Suppressor macrophage treated with lipopolysaccharide for 1 hour (primary cell): ENCODE measurements at places on chromosomes 5 and 9.
A peak's percentile ranks its signal among the peaks of the same experiment; 100 is the strongest.

GRCh38 chr5:88483964-88484672, 215.5 kb upstream of the TMEM161B start:
- no peak for DNase-seq

GRCh38 chr5:84403773-84404172, 19.1 kb upstream of the EDIL3 start:
- DNase-seq: no peak

GRCh38 chr9:113875459-113876150, 504 bp upstream of the ZNF618 start:
- DNase-seq: peak; percentile 40

DNA sequence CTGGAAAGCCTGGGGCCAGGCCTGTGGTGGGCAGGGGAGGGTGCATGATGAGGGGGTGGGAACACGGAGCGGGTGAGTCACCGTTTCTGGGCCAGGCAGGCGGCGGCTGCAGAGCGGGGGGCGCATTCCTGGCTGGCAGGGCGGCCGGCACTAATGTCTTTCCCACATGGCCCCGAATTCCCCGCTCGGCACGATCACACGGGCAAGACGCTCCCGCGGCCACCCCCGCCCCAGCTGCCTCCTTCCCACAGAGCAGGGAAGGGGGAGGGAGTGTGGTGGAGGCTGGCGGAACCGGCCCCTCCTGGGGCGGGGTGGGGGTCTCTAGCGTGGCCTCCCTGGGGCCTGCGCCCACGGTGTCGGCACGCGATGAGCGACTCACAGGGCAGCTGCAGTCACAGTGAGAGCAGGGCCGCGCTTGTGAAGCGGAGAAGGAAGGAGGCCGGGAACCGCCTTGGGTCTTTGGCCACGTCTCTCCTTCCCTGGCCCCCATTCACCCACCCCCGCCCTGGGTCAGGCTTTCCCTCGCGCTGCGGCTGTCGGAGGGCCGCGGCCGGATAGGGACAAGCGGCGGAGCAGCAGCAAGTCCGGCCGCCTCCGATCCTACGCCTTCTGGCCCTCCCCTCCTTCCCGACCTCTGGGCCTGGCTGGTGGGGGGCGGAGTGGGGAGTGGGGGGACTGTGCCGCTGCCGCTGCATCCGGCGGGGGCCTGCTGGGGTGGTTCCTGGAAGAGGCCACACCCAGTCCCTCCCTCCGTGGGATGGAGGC, 48.9 kb downstream of the CXXC5 start:
- peak; percentile 66 for DNase-seq

DNA sequence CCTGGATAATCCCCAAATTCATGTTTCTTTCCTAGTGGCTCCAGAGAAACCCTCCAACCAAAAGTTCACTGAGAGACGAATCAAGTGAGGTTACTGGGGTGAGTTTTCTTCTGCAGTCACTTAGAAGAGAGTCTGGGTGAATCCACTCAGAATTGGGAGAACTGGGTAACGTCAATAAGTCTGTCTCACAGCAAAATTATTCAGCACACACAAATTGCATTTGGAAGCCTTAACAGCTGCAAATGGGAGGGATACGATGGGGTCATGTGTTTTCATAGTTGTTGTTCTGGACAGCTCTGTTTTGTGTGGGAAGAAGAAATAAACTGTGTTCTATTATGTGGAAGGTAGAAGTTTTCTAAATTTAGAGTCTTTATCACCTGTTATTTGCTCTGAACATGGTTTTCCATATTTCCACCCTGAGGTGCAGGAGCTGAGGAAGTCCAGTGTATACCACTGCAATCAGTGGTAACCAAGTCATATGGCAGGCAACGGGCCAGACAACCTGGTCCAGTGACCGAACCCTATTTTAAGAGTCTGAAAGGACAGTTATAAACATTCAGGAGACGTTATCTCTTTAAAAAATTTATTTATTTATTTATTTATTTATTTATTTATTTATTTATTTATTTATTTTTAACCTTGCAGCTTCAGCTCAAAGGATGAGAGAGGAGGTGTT, 21.9 kb downstream of the MARCHF3 start:
- no peak for DNase-seq

DNA sequence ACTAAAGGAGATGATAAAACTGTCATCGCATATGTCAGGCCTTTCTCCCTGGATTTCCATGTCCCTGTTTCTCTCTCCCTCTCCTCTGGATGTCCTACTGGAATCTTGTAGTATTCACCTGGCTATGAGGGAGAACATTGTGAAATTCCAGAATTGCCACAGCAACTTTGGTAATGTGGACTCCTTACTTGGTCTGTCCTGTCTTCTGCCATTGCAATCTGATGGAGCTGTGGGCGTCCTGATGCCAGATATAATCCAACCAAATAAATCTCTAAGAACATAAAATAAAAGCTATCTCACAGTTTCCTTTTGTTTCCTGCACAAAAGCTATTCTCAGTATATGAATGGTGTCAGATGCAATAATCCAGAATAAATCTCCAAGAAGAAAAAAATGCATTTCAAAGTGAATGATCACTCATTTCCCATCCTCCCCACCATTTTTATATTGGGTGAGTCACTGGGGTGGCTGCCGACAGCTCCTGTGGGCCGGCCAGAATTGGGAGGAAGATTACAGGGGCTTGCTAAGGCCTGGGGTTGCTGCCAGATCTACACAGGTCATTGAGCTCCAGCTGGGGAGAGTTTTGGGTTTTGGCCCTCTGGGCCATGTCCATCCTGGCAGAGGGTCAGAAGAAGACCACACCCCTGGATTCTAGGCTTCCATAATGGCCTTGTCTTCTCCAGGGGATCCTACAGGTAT, 160.7 kb upstream of the PITX1 start:
- DNase-seq: no peak

DNA sequence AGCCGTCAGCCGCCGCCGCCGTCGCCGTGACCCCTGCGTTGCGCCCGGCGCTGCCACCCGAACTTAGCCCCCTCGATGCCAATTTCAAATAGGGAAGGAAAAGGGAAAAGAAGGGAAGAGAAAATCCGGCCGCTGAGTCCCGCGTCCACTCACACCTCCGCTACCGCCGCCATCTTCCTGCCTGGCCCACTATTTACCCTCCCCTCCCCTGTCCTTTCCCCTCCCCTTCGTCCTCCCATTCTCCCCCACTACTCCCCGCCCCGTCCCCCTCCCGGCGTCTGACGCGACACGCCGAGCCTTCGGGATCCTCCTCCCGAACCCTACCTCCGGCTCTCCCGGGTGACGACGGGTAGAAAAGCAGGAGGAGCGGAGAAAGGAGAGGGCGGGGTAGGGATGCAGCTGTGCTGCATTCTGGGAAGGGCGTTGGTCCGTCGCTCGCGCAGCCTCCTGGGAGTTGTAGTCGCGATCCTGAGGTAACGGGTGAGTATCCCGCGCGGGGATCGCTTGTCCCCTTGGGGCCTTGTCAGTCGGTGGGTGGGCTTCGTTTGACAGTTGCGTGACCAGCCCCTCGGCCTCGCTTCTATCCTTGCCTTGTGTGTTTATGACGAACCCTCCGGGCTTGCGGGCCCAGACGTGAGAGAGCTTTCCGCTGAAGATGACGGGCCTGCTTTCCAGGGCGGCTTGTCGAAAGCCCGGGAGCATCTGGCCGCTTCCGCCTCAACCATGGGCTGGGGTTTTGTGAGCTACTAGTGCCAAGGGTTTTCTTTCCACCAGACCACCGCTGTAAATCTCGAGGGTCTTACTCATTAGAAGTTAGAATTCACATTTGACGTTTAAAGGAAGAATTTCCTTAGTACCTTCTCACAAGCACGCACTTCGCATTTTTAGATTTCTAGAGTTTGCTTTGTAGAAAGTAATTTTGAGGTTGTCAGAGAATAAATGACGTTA, at the start of the genes CERT1 and POLK:
Gene CERT1, minus strand, starts transcription at position 195 of the 948 bp plus-strand sequence. CDS start 422 bp downstream, outside the sequence.
Gene POLK, plus strand, starts transcription at position 457 of the 948 bp plus-strand sequence.
- peak; percentile 99 for DNase-seq

- DNase-seq: no peak
Observed at GRCh38 chr5:161001604-161002003, 149.6 kb upstream of the ATP10B start.
